Melanocyte of skin (primary cell): ENCODE measurements at places on chromosomes 13 and 19. TPM values are rescaled to one million over a fixed set of nuclear protein-coding genes. Genes with fewer than 3 reads are reported as not detected.

ZNF8 gene
- total RNA-seq: 5.3 and 7.1 TPM in 2 replicates

URAD gene
- not detected in 2 replicates for total RNA-seq

KLF5 gene
- 1.9 and 3.3 TPM in 2 replicates for total RNA-seq

CD177 gene
- total RNA-seq: not detected in 2 replicates

RFXANK gene
- 73.4 and 81.9 TPM in 2 replicates for total RNA-seq

CEACAM8 gene
- total RNA-seq: not detected in 2 replicates

TEKTIP1 gene
- total RNA-seq: not detected in 2 replicates

NECTIN2 gene
- 51.8 and 68.3 TPM in 2 replicates for total RNA-seq

TMPRSS9 gene
- total RNA-seq: not detected in 2 replicates

JAK3 gene
- total RNA-seq: 2.7 and 3.2 TPM in 2 replicates

GIPR gene
- under 0.01 and 0.15 TPM in 2 replicates for total RNA-seq

ADPRHL1 gene
- total RNA-seq: 0.15 and 0.33 TPM in 2 replicates

CNN1 gene
- not detected in 2 replicates for total RNA-seq

MAB21L1 gene
- not detected in 2 replicates for total RNA-seq

MPHOSPH8 gene
- total RNA-seq: 10.3 and 15.7 TPM in 2 replicates

GGN gene
- total RNA-seq: not detected in 2 replicates

ELSPBP1 gene
- total RNA-seq: not detected in 2 replicates

ZNF177 gene
- total RNA-seq: 1.0 and 1.1 TPM in 2 replicates

C3 gene
- 6.5 and 58.5 TPM in 2 replicates for total RNA-seq

NAT14 gene
- 13.4 and 20.7 TPM in 2 replicates for total RNA-seq

KLK14 gene
- total RNA-seq: 0.31 and 0.33 TPM in 2 replicates

ZNF681 gene
- 0.77 and 1.3 TPM in 2 replicates for total RNA-seq

PLIN5 gene
- total RNA-seq: not detected in 2 replicates

MBD3L2B gene
- total RNA-seq: not detected in 2 replicates

ZNF433 gene
- 3.8 and 4.7 TPM in 2 replicates for total RNA-seq

FGF9 gene
- not detected in 2 replicates for total RNA-seq

SIGLEC9 gene
- not detected in 2 replicates for total RNA-seq

DMKN gene
- 2.0 and 6.9 TPM in 2 replicates for total RNA-seq

STX10 gene
- 43.7 and 60.3 TPM in 2 replicates for total RNA-seq

KIR3DL2 gene
- total RNA-seq: not detected in 2 replicates

LRG1 gene
- total RNA-seq: not detected in 2 replicates

CEACAM18 gene
- total RNA-seq: not detected in 2 replicates

GPR183 gene
- under 0.01 and 0.15 TPM in 2 replicates for total RNA-seq

TNFSF13B gene
- 10.3 and 25.6 TPM in 2 replicates for total RNA-seq
